ENCODE measurements at places on chromosomes 12 and 14. TPM values are rescaled to one million over a fixed set of nuclear protein-coding genes. Genes with fewer than 3 reads are reported as not detected.

MYF6 gene
- total RNA-seq = not detected

ESPL1 gene
- 0.12 TPM for total RNA-seq

KLRK1 gene
- total RNA-seq = 0.76 TPM

LMO3 gene
- total RNA-seq = 43.2 TPM

MORN3 gene
- not detected for total RNA-seq

PTPN6 gene
- total RNA-seq = 19.8 TPM

NIN gene
- total RNA-seq = 43.9 TPM

PPM1H gene
- 2.1 TPM for total RNA-seq

ISCA2 gene
- 12.0 TPM for total RNA-seq

TAS2R7 gene
- 0.28 TPM for total RNA-seq

DNA sequence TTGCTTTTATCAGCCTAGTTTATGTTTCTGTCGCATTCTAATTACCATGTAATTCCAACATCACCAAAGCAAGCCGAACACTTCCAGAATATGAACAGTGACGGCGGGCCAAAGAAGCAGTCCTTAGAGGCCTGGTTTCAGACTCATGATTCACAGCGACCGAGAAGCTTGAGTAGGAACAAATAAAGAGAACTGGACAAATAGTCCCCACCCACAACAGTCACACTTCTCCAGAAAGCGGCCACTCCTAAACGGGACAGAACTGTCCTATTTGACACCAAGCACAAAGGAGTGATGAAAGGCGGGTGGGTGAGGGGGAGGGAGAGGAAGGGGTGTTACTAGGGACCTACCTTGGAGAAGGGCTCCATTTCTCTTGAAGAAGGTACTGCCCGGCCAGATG lies 136.4 kb downstream of the FOXN3 start:
- DNase-seq = no peak

- no peak for DNase-seq
These were observed 495.2 kb upstream of the SOX5 start for GRCh38 chr12:24444634-24445033.

DNA sequence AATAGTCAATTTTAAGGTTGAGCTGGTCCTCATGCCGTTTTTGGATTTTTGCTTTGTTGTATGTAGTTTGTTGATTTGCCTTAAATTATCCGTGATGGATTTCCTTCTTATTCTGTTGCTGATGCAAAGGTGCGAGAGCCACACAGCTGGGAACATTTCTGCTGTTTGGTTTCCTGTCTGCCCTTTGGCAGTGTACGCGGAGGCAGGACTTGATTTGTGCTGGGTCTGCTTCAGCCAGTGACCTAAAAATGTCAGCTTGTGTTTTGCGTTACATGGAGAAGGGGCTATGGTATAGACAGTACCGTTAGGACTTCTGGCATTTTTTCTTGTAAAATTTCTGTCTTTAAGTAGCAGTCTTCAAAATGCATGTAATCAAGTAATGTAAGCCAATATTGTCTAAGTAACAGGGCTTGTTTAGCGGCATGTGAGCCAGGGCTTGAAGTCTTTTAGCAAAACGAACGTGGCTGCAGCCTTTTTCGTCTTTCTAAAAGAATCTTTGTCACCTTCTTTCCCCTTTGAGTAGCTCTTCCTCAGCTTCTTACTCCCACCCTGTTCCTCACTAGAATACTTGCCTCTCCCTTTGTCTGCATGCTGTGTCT lies 18.2 kb upstream of the RD3L start:
- DNase-seq = no peak

DNA sequence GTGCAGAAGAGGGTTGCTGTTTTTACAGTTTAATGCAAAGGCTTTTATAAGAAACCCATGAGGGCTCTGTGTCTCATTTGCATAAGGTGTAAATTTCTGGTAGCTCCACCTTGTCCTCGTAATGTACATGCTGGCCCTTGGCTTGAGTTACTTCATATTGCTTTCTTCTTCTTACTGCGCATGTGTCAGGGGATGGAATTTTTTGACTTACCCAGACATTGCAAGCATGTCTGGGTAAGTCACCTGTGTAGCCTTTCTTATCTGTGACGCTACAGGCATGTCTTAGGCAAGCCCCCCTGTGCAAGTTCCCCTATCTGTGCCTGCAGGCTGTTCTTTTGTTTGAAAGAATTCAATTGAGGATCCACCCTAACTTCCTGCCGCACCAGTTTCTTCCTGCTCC lies 274.2 kb downstream of the ETNK1 start:
- DNase-seq = no peak

GRCh38 chr12:117125272-117125613 lies 26.0 kb upstream of the TESC start:
- no peak for DNase-seq

- DNase-seq = peak; percentile 47
These were observed 114.8 kb upstream of the FLRT2 start for GRCh38 chr14:85415015-85415712.

GRCh38 chr12:5318874-5319273 lies 113.0 kb upstream of the NTF3 start:
- no peak for DNase-seq

- no peak for DNase-seq
These were observed 13.1 kb downstream of the CBX5 start for GRCh38 chr12:54266852-54267251.

- DNase-seq = peak; percentile 25
These were observed 14.2 kb upstream of the PLXNC1 start for GRCh38 chr12:94133964-94134795.

GRCh38 chr12:31849090-31849687 lies 110.0 kb upstream of the RESF1 start:
- no peak for DNase-seq

DNA sequence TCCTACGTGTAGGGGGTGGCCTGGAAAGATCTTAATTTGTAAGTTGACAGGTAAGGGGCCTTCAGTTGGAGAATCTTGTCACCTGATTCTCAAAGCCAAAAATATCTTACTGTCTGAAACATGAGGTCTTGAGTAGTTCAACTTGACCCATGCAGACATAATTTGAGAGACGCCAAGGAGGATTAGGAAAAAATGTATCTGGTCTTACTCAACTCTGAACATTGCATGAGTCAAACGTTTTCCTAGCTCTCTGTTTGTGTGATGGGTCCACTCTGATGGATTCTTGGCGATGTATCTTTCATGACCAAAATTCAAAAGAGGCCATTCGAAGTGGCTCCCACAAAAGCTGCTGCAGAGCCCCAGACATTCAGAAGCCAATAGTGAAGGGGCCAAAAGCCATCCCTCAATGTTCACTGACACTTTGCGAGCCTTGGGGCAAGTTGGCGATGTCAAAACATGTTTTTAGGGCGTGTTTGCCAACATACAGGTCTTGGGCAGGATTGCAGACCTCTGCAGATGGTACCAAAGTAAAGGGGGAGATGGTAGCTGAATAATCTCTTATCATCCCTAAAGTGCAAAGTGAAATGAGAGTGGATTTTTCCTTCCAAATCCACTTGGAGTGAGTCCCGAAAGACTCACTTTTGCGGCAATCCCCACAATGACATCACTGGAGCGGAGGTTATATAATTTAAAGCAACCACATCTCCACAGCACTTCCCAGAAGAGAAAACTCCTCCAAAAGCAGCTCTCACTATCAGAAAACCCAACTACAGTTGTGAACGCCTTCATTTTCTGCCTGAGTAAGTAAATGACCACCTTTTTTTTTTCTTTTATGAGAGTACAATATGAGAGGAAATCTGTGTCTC lies at the start of gene BDKRB1:
Gene BDKRB1 (plus strand): TSS at position 710 of the 866 bp plus-strand sequence. CDS start 7,473 bp downstream, outside the sequence.
- no peak for DNase-seq

DNA sequence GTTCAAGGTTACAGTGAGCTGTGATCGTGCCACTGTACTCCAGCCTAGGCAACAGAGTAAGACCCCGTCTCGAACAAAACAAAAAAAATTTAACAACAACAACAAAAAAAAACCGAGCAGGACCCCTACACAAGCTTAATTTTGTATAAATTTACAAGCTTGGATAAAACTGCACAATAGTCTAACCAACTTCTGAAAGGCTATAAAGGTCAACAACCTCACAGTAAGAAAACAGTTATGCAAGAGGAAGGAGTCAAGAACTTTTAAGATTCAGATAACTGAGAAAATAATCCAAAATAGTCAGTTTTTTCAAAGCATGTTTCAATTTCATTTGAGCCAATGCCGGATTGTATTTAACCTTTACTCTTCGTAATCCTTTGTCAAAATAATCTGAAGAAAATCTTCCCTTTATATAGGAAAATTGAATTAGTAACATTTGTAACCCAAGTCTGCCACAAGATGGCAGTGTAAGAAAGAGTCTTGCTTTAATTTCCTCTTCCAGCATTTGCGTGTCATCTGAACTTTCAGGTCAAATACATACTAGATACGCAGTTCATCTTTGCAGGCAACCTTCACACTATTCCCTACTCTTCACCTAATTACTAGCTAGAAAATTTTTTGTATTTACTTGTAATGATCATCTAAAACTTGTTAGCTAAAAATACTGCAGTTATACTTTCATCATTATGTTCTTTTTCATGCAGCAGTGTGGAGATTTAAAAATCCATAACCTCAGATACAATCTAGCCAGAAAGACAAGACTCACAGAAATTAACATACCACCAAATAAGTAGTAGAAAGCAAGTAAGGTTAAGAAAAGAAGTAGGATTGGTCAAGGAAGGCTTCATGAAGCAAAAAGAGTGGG lies 5.8 kb downstream of the CCNB1IP1 start:
- no peak for DNase-seq

GRCh38 chr12:27158297-27158696 lies 75.9 kb upstream of the C12orf71 start:
- no peak for DNase-seq

DNA sequence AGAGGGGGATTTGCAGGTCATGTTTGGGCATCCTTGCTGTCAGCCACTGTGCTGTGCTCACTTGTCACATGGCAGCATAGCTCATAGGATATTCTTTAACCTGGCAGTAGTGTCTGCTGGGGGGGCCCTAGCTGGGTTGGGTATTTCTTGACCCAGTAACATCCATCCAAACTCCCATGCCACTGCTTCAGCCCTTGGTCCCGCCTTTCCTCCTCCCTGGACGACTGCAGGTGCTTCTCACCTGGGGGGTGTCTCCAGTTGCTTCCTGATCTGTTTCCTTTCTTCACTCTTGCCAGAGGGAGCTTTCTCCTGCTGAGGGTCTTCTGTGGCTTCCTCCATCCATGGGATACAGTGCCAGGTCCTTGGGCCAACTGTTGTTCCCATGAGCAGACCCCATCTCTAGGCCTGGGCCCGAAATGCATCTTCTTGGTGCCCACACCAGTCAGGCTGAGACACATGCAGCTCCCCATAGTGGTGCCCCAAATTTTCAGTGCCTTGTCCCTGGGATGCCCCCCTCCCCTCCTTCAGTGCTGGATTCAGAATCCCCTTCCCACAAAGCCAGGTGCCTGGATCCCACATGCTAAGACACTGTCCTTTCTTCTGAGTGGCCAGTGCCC lies 20.5 kb downstream of the C14orf132 start:
- peak; percentile 5 for DNase-seq
